ENCODE measurements at places on chromosomes 7 and 10.

DNA sequence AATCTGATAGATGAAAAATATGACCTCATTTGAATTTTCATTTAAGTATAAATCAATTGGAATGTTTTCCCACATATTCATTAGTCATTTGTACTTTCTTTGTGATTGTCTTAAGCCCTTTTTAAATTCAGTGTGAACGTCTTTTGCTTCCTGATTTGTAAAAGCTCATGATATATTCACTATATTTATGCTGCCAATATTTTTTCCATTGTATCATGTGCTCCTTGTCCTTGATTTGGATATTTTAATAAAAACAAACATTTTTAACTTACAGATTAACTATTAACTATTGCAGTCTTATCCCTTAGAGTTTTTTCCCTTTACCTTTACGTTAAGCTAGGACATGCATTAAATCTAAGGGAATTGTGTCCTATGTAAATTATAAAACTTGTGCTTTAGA lies 157.7 kb downstream of the ADAM12 start:
- DNase-seq, result no peak

DNA sequence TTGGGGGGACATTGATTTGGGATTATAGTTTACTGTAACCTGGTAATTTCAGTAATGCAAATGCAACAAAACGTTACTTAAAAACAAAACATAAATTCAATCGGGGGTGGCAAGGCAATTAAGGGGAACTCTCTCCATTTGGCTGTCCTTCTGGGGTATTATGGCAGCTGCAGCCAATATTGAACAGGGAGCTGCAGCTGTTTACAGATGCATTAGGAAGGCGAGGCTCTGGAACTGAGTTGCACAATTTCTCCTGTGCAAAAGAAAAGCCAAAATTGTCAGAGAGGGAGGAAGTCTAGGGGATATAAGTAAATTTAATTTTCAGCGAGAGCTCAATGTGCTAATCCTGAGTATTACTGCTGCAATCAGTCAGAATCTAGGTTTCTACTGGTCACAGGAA lies 36.1 kb downstream of the NEUROD6 start:
- DNase-seq, result no peak

- no peak for DNase-seq
These were observed 490 bp downstream of the KIN start for GRCh38 chr10:7787150-7787856.

GRCh38 chr7:69162931-69163670 lies 435.2 kb upstream of the AUTS2 start:
- no peak for DNase-seq

GRCh38 chr7:36875794-36876193 lies 151.5 kb upstream of the AOAH start:
- DNase-seq, result no peak

- DNase-seq, result no peak
These were observed 12.6 kb upstream of the LAMB4 start for GRCh38 chr7:108142675-108143259.

Data from left ventricle myocardium superior (tissue), 1 donor.